NCI-H446 treated with DMSO at 0.1 percent for 48 hours (cell line): ENCODE measurements at places on chromosomes 2 and 18.

DNA sequence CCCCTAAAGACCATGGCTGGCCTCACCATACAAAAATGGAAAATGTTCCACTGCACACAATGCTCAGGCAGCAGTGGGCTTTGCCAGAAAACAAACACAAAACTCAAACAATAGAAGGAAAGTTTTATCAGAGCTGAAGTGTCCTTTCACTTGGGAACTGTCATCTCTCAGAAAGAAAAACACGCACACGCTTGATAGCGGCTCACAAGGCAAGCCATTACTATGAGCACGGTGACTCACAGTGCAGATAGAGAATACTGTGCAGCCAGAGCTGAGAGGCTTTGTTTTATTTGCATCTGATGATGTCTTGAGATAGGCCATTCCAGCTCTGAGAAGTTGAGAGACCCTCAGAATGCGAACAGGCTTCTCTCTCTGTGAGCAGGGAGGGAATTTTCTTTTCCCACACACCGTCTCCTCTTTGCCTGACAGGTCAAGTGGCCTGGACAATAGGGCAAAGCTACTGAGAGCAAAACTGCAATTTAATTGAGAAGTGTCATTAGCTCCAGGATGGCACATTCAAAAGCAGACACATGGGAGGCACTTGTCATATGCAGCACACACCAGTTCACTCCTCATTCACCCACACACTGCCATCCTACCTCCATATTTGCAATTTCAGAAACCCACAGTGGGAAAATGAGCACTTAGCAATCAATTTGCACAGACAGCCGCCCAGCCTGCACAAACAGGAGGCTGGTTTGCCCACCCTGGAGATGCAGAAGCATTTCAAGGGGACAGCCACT is 236.6 kb downstream of the SS18 start:
- no peak for DNase-seq

- DNase-seq: no peak
These were observed 3.8 kb upstream of the TBR1 start for GRCh38 chr2:161412346-161412745.

- no peak for DNase-seq
These were observed 75.2 kb upstream of the CTDP1 start for GRCh38 chr18:79604205-79604912.

GRCh38 chr2:105882920-105883435 is 138.3 kb downstream of the NCK2 start:
- no peak for DNase-seq

GRCh38 chr2:154425994-154426393 is 272.5 kb upstream of the KCNJ3 start:
- DNase-seq: peak; percentile 73

GRCh38 chr2:228655331-228655730 is 473.8 kb upstream of the SPHKAP start:
- DNase-seq: no peak

GRCh38 chr2:39724828-39725144 is 54.3 kb downstream of the THUMPD2 start:
- DNase-seq: no peak

GRCh38 chr2:130327703-130328527 is 14.8 kb upstream of the IMP4 start:
- no peak for DNase-seq

- DNase-seq: no peak
These were observed at the start of gene LCLAT1 for GRCh38 chr2:30447149-30448045. Gene LCLAT1 (plus strand): TSS chr2:30447246. CDS start chr2:30525591, 78,345 bp downstream.

GRCh38 chr2:102045697-102046096 is 53.9 kb downstream of the IL1R2 start:
- DNase-seq: no peak

DNA sequence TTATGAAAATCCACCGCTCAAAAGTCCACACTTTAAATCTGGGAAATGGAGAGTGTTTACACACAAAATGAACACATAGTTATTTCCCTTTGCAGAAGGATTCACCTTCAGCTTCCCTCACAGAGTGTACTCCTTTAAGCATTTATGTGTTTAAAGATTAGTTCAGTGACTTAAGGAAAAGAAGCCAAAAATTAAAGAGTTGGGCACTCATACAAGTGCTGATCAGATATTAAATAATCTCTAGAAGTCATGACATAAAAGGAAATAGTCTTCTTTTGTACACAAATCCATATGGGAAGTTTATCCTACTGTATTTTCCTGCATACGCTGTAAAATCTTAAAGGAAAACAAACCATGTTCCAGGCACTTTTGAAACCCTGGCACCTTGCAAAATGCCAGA is 174.2 kb downstream of the LNPK start:
- DNase-seq: no peak

GRCh38 chr2:23954325-23955014 is 14.2 kb downstream of the UBXN2A start:
- no peak for DNase-seq

DNA sequence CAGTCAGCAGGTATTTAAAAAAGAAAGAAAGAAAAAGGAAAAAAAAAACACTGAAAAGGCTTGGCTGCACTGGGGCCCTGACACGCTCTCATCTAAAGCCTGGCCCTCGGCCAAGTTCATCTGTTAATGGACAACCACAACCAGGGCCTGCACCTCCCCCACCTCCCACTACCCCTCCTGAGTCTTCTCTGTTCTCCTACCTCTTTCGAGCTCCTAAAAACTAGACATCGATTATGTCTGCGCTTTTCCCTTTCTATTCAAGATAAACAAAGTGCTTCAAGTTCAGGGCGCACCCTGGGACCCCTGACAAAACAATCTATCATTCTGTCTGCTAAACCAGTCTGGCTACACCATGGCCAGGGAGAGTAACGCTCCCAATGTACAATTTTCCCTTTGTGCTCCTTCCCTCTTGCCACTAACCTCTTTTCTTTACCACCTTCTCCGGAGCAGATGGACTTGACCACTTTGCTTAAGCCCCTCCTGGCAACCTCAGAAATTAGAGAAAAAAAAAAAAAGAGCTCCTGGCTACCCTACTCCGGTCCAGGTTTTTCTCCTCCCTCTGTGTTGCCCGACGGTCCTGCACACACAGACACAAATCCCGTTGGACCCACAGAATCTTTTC is 22.7 kb downstream of the BCL11A start:
- peak; percentile 78 for DNase-seq

DNA sequence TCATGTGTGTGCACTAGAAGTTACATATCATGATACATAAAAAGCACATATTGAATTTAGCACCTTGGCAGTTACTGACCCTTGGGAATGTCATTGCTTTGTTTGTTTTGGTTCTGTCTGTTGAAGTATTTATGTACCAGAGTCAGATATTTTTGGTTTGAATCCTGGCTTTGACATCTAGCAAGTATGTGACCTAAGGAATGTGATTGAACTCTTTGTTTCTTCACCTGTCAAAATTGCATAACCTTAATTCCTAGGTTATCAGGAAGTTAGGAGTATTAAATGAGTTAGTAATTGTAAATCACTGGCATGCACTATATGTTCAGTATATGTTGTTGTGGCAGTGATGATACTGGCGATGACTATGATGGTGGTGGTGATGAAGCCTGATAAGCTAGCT is 1003.5 kb upstream of the NRXN1 start:
- no peak for DNase-seq

DNA sequence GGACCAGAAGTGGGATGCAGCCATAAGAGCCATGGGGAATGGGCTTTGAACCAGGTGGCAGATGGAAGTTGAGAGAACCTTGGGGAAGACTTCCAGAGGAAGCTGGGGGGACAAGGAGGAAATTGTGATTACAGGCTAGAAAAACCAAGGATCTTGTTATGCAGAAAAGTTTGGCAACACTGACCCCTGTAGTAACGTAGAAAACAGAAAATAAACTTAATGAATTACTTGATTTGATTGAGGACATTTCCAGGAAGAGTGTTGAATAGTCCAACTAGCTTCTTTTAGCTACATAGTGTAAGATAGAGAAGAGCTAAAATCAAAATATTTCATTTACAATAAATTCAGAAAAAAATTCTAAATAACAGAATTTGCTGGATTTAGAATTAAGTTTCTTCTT is 91.9 kb upstream of the GPC1 start:
- no peak for DNase-seq

DNA sequence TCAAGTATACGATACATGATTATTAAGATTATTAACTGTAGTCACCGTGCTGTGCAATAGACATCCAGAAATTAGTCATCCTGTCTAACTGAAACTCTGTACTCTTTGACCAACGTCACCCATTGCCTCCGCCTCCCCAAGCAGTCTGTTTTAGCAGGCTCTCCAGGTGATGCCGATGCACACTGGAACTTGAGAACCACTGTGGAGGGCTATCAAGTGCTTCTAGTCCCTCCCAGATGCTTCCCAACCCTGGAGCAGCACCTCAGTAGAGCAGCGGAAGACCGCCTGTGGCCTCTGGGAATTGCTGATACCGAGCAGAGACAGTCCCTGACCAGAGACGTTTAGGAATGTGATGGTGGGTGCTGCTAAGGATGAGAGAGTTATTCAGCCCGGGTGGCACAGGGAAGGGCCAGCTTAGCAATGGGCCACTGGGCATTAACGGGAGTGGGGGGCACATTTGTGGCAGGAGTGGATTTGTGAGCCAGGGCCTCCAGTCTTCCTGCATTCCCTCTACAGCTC is 50.7 kb downstream of the LIPG start:
- DNase-seq: no peak

GRCh38 chr18:23718243-23718720 is 29.0 kb downstream of the LAMA3 start:
- DNase-seq: no peak
